T-helper 9 cell (primary cell): ENCODE measurements at places on chromosomes 7 and 10.

GRCh38 chr10:76080451-76080850 lies 649.0 kb downstream of the LRMDA start:
- DNase-seq = no peak

DNA sequence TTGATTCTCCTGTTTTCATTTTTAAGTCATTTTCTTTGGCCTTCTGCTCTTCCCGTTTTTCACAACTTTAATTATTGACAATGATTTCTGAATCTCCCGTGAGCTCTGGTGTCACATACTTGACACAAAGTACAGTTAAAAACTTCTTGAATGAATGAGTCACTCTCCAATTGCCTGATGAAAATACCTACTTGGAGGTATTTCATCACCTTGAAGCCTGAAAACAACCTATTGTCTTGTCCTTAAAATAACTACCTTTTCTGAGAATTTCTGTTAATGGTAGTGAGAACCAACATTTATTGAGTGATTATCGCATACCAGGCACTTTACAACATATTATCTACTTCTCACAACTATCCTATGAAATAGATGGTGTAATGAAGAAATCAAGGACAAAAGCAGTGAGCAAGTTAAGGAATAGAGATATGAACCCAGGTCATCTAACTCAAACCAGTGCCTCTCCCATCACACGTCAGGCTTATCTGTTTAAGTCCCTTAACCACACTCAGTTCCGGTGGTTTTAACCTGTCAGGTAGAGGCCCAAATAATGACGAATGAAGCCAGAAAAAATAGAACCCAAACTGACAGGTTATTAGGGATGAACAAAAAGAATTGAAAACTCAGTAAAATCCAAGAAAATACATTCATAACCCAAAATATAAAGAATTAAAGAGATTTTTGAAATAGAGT lies 11.6 kb downstream of the BET1 start:
- DNase-seq = no peak

DNA sequence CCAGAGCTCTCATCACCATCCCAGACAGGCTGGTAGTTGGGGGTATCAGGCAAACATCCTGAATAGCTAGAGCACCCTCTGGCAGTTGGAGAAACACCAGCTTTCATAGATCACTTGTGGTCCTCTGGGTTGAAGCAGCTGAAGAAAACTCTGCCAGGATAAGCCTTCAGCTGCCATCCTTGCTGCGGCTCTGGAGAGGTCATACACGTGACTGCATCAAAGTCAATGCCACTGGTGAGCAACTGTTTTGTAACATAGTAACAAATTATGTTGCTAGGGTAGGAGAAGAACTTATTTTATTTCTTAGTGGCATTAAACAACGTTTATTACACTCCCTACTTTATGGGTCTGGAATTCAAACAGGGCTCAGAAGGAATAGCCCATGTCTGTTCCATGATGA lies 19.2 kb upstream of the PANK1 start:
- no peak for DNase-seq

DNA sequence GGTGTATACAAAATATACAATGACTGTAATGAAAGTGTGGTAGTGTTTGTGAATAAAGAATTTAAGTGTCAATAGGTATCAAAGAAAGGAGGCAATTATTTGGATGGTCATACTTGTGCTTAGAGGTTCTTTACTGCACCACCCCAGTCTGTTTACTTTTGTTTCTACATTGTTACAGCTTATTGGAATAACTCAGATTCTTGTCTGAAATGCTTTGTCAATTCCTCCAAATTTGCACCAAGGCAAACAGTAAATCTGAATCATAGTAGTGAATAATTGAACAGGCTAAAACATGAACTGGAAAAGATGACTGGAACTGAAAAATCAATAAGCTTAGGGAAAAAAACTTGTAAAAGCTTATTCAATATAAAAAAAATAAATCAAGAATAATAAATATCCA lies 319.2 kb downstream of the EXOC4 start:
- DNase-seq = no peak

DNA sequence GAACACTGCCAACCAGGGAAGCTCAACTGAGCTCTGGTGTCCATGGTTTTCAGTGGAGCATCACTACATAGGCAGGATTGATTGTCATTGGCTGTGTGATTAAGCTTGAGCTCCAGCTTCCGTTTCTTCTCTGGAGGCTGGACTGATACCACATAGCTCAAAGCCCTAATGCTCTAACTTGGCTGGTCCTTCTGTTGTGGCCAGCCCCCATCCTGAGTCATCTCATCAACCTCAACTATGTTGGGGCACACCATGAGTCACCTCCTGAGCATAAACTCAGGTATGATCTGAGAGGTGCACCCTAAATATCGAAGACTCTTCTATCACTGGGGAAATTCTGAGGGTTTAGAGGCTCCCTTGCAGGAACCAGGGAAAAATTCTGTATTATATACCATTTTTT lies 114.5 kb upstream of the INHBA start:
- no peak for DNase-seq
